Endodermal cell (in vitro differentiated cells): ENCODE measurements at places on chromosomes 2 and 18.

- no peak for DNase-seq
Observed at GRCh38 chr2:196248467-196249094, 77.2 kb upstream of the STK17B start.

DNA sequence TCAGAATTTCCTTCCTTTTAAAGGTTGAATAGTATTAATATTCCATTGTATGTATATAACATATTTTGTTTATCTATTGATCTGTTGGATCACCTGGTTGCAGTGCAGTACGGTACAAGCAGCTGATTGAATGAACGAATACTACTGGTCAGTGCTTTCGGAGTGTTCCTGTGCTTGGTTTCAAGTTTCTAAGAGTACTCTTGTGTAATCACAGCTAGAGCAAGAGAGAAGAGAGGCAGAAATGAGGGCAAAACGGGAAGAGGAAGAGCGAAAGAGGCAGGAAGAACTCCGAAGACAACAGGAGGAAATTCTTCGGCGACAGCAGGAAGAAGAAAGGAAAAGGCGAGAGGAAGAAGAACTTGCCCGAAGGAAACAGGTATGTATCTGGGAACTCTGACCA is 40.3 kb upstream of the KCNJ13 start:
- no peak for DNase-seq

- peak; percentile 61 for DNase-seq
Observed at GRCh38 chr2:30655660-30656059, 151.6 kb downstream of the CAPN13 start.

GRCh38 chr18:30595942-30596341 is 446.6 kb downstream of the DSC3 start:
- no peak for DNase-seq

DNA sequence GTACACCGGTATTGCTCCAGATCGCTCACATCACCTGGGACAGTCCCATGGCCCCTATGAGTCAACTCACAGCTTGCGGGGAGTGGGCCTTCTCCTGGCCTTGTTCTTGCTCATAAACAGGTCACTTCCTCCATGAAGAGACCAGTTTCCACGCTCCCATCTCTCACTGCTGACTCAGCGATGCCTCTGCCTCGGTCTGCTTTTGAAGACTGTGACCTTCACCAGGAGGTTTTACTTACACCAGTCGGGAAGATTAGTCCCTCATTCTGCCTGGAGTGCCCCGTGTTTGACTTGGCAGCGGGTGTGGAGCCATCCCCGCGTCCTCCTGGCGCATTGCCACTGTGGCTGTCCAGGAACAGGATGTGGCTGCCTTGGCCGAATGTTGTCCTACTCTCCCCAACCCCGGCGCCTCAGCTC is 159.8 kb downstream of the RHBDD1 start:
- DNase-seq: no peak
